ENCODE measurements at places on chromosomes 3 and 15.

- DNase-seq: no peak
Measured at GRCh38 chr3:128867200-128868125, 12.0 kb upstream of the ACAD9 start.

- DNase-seq: no peak
Measured at GRCh38 chr15:38378161-38378560, 75.8 kb upstream of the FAM98B start.

DNA sequence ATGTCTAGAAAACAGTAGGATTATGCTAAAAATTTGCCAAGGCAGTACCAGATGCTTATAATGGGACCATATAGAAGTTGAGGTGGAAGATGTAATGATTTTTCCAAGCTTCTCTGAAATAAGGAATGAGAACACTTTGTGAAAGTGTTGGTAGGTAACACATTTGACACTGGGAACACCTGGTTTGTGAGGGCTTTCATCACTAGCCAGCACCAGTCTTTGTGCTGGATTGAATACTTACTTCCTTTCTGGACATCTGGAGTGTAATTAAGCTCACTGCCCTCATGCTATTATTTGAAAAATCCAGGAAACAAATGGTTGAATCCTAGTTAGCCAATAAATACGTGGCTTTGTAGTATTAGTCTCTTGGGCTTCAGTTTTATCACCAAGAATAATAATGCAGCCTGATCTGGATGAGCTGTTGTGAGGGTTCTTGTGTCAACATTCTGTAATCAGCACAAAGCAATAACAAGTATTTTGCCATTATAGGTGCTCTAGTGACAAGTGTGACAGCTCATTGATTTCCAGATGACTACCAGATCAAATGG, 12.9 kb downstream of the CCDC80 start:
- DNase-seq: no peak

GRCh38 chr3:52926554-52926953, 29.2 kb upstream of the STIMATE start:
- DNase-seq: no peak

DNA sequence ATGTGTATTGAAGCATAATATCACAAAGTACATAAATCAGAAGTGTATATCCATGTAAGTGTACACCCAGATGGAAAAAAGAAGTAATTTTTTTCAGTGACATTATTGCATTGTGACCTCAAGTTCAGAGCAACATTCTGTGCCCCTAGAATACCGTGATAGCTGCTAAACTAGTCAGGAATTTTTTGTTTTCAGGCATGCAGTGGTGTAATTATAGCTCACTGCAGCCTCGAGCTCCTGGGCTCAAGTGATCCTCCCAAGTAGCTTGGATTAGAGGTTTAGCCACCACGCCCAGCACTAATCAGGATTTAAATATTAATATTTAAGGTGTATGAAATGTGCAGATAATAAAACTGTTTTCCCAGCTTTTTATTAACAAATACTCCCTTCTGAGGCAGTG, 25.5 kb downstream of the SEC62 start:
- DNase-seq: no peak

GRCh38 chr3:150117076-150117475, 146.4 kb upstream of the PFN2 start:
- no peak for DNase-seq

GRCh38 chr3:120636795-120637401, 40.8 kb downstream of the NDUFB4 start:
- DNase-seq: no peak

DNA sequence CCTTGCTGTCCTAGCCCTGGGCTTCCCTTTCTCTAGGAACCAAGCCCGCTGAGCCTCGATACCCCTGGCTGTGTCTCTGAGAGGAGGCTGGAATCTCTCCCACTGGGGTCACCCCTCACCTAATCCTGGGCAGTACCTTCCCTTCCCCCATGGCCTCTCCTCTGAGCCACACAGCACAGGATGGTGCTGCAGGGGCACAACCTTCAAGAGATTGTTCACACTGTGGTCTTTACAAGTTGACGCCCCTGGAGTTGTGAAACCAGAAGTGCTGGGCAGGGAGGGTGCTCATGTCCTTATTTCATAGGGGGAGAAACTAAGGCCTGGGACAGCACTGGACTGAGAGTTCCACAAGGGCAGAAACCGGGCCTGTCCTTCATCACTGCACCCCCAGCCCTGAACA, 70.9 kb upstream of the TMEM115 start:
- no peak for DNase-seq

DNA sequence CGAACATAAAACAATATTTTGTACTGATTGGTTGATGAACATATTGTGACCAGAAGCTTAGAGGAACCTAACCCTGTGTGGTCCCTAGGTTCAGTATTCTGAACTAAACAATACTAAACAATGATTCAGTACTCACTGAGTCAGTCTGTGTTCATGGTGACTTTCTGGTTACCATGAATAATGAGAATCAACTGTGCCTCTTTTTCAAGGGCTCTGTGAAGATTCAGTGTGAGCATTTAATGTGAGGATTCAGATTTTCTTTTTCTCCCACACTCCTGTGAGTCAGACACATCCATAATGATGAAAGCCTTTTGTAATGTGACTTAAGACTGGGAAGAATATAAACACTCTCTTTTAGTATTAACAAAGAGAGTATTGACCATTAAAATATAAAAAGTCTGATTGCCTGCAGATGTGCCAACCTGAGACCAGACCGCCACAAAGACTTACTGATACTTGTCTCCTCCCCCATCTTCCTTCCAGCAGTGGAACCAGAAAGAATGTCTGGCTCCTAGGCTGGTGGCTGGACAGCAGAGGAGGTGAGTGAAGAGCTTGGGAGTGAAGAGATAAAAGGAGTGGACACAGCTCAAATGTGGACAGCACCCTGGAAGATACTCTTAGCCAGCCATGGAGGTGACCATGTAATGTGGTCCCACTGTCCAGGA, 17.6 kb upstream of the ACTL6A start:
- peak; percentile 50 for DNase-seq

DNA sequence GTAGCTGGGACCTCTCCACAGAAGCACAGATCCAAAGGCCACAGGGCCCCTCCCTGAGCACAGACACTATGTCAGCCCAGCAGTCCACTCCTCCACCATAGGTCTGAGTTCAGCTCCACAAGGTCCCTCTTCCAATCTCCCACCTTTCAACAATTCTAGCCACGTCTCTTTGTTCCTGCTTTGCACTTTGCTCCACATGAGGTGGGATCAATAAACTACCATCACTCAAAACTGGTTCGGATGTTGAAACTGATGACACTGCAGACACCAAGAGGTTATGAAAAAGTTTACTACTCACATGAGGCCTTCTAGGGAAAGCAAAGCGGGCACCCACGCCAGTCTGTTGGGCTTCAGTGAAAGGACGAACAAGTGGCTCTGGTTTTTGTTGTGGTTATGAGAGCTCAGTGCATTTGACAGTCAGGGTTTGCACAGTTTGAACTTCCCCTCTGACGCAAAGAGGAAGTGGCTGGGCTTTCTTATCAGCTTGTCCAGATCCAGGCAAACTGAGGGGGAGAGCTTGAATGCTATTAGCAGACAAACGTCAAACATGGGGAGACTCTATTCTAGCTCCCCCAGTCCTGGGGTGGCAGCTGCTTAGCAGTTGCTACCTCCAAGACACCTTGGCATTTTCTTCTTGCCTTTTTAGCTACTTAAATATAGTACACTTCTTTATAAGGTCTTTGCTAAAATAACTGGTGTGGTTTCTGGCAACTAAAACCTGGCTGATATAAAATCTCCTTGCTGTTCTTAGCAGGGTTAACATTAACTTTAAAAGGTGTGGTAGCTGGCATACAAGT, 37.8 kb downstream of the ZNF445 start:
- peak; percentile 85 for DNase-seq

DNA sequence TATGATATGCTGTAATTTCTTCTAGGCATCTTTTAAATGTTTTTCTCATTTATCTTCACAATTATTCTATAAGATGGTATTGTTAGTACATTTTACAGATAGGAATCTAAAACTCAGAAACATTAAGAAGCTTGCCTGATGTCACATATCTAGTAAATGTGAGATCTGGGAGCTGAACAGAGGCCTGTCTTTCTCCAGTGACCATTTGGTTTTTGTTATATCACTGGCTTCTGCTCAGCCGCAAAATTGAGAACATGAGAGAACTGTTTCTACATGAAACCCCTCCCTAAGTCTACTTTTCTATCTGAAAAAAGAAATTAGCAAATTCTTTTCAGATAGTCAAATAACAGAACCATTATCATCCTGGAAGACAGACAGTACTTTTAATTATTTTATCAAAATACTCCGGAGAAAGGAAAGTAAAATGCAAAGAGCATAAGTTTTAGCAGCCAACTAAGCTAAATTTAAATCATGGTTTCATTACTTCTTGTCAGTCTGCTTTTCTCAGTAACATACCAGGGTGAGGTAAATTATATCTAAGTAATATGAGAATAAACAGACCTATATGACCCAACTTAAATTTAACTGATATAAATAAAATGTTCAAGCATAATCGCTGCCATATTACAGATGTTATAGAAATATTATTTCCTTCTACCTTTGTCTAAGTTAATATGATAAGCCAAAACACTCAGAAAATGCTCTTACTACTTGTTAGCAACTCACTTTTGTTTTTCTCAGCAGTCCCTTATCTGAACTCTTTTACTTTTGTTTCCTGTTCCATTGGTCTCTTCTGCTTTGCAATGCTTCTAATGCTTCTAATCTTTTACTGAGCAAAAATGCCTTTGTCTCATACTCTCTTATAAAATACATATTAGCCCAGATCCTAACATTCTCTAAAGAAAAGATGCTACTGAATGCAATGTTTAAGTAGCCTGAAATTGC, 68.0 kb upstream of the MBNL1 start:
- DNase-seq: no peak

- DNase-seq: peak; percentile 47
Measured at GRCh38 chr3:125103406-125103805, 47.6 kb upstream of the HEG1 start.

- peak; percentile 85 for DNase-seq
Measured at GRCh38 chr3:134846911-134847317, 51.9 kb downstream of the EPHB1 start.

DNA sequence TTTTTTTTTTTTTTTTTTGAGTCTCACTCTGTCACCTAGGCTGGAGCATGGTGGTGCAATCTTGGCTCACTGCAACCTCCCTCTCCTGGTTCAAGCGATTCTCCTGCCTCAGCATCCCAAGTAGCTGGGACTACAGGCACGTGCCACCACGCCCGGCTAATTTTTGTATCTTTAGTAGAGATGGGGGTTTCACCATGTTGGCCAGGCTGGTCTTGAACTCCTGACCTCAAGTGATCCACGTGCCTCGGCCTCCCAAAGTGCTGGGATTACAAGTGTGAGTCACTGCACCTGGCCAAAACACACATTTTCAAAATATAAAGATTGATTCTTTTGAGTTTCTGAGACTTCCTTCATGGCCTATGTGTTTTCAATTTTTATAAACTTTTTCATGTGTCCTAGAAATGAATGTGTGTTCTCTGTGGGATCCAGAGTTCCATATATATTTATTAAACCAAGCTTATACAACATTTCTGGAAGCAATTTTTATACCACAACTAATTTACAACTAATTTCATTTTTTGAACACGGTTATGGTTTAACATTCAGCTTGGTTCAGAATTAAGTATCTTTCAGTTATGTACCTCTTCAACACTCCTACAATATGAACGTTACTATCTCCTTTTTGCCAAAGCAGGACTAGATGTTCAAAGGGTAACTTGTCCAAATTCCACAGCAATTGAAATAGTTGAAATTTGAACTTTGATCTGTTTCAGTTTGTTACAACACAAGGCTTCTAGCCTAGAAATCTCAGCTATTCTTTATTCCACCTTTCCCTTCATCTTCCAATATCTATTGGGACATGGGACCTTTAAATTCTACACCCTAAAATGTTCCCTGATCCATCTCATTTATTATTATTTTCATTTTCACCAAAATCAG, 1.5 kb downstream of the ACAD11 start:
- DNase-seq: no peak

DNA sequence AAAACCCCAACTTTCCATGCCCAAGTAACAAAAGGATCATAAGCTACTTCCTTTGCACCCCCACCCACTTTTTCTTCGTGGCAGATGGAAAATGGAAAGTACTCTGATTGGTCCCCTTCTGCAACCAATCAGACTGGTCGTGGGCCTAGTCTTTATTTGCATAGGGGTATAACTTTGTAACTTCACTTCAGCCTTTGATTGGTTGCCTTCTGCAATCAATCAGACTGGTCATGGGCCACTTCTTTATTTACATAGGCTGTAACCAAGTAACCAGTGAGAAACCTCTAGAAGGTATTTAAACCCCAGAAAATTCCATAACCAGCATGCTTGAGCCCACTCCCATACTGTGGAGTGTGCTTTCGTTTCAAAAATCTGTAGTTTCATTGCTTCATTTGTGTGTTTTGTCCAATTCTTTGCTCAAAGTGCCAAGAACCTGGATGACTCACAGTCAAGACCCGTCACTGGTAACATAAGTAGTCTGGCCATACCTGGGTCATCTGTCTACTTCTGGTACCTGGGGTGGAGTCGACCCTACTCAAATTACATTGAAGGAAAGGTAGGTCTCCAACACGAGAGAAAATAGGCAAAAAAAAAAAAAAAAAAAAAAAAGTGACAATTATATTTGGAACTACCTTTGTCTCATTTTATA, 41.9 kb downstream of the CMTM8 start:
- DNase-seq: no peak

DNA sequence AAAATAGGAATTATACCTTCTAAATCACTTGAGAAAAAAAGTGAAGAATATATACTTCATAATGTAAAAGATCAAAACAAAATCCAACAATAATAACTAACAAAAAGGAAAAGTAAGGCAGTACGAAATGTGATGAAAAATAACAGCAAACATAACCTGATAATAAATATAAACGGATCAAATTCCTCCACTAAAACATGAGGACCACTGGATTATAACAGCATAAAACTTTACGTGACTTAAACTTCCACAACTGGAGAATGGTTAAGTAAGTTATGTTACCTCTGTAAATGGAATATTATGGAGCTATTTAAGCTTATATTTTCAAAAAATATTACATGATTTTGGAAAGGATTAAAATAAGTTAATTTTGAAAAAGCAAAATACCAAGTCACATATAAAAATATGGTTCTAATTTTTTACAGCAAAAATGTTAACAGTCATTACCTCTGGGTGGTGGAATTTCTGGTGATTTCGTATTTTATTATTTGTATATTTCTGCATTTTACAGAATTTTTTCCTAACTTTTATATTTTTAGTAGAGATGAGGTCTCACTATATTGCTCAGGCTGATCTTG, 7.0 kb downstream of the SLC6A20 start:
- no peak for DNase-seq

- DNase-seq: no peak
Measured at GRCh38 chr3:110518031-110518430, 553.6 kb upstream of the NECTIN3 start.

DNA sequence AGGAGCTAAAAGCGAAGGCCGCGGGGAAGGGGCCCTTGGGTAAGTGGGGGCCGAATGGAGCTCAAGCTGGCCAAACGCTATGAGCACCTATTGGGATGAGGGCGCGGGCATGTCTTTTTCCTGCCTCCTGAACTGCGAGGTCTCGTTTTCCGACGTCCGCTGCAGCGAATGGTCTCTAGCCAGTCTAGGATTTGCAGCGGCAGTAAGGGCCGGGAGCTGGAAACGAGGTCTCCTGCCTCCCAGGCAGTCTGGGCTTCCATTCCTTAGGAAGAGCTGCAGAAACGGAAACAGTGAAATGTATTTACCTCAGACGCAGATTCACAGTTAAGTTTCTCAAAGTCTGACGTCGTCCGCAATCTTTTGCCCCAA, 517 bp downstream of the TMA7 start:
- DNase-seq: no peak
